ENCODE measurements at places on chromosomes 7 and 10.

GRCh38 chr10:21673668-21674067, 139.6 kb downstream of the MLLT10 start:
- no peak for DNase-seq

DNA sequence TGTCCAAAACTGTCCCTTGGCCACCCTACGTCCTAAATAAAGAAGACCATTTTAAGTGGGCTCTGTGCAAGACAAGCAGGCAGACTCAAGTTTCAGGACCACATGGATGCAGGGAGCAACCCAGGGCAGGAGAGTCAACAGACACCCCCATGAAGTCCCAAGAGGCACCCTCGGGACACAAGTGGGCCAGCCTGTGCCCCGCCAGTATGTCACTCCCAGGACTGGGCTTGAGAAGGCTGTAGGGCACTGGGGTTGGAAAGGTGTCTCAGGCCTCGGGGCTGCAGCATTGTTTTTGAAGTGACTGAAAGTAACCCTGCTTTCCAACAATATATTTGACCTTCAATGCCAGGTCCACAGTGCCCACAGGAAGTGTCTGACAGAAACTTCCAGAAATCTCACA, 157.4 kb downstream of the TNS3 start:
- DNase-seq, result no peak

- DNase-seq, result no peak
These were observed 15.6 kb upstream of the KIAA1217 start for GRCh38 chr10:24193330-24193729.

GRCh38 chr10:11595395-11595692, 16.1 kb downstream of the USP6NL start:
- DNase-seq, result no peak

GRCh38 chr10:50367732-50368131, 116.4 kb upstream of the ASAH2 start:
- no peak for DNase-seq

DNA sequence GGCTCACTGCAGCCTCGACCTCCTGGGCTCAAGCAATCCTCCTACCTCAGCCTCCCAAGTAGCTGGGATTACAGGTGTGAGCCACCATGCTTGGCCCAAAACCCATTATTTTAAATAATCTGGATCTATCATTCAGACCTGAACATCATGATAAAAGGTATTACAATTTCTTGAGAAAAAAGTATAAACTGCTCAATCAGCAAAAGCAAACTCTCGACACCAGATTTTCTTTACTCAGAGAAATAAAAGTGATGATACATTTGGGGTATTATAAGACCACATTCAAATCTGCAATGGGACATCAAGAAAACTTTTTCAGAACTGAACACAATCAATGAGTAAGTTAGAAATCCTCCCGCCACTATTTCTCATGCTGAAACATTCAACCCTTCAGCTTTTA, 41.2 kb downstream of the JMJD1C start:
- no peak for DNase-seq

DNA sequence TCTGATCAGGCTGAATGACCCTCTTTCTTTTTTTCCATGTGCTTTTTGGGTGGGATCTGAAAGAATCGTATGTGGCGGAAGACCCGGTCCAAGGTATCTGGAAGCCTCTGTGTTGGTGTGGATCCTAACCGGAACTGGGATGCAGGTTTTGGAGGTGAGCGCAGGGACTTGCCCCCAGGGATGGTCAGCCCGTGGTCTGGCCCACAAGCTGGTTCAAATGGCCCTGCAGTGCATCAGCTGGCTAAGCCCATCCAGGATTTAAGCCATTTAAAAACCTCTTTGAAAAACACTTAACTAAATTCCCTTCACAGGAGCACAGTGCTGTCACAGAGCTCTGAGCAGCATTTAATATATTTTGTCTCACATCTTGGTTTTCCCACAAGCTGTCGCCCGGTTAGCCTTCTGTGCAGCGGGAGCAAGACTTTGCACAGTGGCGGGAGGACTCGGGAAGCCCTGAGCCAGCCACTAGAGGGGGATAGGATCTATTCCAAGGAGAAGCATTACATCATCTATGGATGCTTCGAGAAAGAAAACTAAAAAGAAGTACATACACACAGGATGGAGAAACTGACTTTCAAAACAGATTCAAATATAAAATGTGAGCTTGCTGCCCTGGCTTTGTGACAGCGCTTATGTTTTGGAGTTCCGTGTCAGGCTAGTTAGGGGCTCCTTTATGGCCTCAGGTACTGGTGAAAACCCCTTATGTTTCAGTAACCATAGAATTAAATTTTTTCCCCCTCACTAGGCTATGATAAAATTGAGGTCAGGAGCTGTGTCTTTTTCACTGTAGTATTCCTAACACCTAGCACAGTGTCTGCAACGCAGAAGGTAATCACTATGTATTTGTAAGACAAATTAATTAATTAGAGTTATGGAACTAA, 11.3 kb downstream of the CPA2 start:
- no peak for DNase-seq

DNA sequence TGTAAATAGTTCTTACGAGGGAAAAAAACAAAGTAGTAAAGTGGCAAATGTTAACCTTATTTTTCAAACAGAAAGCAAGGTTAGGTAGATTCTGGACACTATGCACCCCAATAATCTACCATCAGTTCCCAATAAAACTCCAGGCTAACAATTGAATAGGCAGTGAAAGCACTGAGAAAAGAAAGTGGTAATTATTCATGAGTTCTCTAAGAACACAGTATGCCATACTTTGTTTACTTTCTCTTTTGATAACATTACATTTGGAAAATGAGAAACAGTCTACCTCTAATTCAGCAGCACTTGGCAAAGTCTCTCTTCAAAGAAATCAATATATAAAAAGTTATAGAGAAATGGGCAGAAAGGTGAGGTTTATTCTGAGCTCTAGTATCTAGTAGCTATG, 18.4 kb downstream of the TM9SF3 start:
- no peak for DNase-seq
